ENCODE measurements at places on chromosomes 5 and 9.

DNA sequence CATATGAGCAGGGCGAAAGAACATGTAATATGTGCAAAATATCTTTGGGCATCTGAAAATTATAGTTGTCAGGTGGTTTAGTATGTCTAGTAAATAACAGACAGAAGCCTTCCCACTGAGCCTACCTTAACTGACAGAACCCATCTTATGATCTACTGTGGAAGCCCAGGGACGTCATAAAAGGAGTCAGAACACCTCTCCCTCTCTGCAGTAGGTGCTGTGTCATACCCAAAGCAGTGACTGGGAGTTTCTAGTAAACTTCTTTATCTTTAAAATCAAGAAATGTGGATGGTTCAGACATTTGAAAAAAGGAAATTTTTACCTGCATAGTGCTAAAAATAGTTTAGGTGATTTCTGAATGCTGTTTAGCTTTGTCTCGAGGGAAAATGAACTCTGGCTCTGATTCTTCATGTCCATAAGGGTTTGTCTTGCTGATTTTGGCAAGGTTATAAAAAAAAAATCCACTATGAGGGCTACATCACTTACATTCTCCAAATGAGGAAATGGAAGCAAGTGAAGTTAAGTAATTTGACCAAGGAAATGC, 104.0 kb downstream of the NUDT12 start:
- H3K36me3 ChIP-seq, result no peaks in the 10 kb centered on the region
- H3K27ac ChIP-seq, result no peak overlapping the region
- peaks cover 2% of the 10 kb centered on the region for H3K4me1 ChIP-seq

- no peak overlapping the region for H3K27ac ChIP-seq
- no peak overlapping the region for H3K4me3 ChIP-seq
- DNase-seq, result no peak
- H3K27me3 ChIP-seq, result no peaks in the 10 kb centered on the region
Measured at GRCh38 chr9:106613250-106613737, 249.7 kb upstream of the ZNF462 start.

- peak overlapping the region; percentile 64 for H3K4me3 ChIP-seq
- H3K27me3 ChIP-seq, result no peaks in the 10 kb centered on the region
- no peaks in the 10 kb centered on the region for H3K36me3 ChIP-seq
- DNase-seq, result no peak
Measured at GRCh38 chr5:172807766-172808311, 26.2 kb upstream of the ERGIC1 start.

DNA sequence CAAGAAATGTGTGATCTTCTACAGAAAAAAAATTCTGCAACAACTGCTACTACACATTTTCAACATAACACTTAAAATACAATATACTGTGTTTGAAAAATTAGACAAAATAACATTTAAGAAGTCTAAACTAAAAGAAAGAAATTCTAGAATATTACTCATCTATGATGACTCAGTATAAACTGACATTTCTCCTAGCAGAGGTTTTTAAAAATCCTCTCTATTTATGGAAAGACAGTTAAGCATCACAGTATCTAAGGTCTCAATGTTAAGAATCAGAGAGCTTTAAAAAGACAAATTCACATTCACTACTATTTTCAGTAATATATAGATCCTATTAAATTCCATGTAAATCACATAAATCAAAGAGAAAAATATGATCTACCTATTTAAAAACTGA, 61.3 kb downstream of the NR2F1-AS1 start:
- no peak overlapping the region for H3K27ac ChIP-seq
- no peaks in the 10 kb centered on the region for H3K4me1 ChIP-seq
- no peak overlapping the region for H3K4me3 ChIP-seq
- no peak for DNase-seq
- H3K27me3 ChIP-seq, result no peaks in the 10 kb centered on the region
- H3K36me3 ChIP-seq, result no peaks in the 10 kb centered on the region

DNA sequence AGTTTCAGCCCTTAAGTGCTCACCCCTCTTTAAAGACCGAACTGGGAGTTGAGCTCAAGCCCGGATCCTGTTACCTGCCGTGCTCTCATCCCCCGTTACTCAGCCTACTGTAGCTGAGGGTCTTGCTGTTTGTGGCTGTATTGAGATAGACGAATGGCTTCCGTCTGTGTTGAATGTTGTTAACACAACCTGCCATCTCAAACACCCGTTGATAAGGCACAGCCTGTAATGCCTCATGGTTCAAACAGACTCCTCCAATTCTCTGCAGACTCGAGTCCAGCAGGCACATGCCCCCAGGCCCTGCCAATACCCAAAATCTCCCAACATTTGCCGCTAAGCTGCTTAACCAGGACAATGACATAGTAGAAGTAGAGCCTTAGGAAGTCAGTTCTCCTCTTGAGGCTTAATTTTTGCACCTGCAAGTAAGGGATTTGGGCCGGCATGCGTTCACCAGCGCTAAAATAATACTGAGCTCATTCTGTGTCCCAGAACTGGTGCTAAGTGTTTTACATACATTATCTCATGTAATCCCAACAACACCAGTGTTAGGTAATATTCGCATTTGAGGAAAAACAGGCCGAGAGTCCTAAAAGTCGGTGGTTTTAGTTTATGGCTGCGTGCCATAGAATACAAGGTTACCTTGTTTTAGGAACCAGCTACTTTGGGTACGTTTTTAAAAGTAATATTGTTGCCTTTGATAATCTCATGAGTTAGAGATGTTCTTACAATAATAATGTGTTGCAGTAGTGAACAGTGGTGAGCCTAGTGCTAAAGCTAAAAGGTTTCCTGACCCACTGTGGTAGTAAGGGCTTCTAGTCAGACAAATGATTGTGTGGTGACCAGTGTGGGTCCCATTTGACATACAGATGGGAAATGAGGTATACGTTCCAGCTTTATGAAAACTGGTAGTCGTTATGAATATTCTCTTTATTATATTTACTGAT, 1.5 kb upstream of the RFX3 start:
- no peaks in the 10 kb centered on the region for H3K27me3 ChIP-seq
- H3K27ac ChIP-seq, result peak overlapping the region; percentile 99
- no peaks in the 10 kb centered on the region for H3K36me3 ChIP-seq

DNA sequence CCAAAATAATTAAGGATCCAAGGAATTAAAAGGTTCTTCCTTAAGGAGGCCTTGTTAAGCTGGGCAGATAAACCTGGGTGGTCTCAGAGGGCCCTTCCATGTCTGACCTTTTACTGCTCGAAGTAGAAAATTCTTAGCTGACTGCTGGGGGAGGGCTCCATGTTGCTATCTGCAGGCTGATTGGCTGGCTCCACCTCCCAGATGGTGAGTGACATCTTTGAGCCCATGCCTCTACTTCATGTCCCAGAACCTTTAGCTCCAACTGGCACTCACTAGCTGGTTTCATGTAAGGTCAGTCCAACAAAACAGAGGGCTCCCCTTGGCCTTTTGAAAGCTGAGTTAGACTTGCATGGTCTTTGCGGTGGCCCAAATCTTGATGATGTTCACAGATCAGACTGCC, 188.2 kb downstream of the PAX5 start:
- no peak for DNase-seq
- H3K36me3 ChIP-seq, result no peaks in the 10 kb centered on the region
- no peak overlapping the region for H3K4me3 ChIP-seq

- no peak for DNase-seq
- H3K27me3 ChIP-seq, result no peaks in the 10 kb centered on the region
- no peak overlapping the region for H3K27ac ChIP-seq
- H3K36me3 ChIP-seq, result peaks cover 48% of the 10 kb centered on the region
- no peak overlapping the region for H3K4me3 ChIP-seq
Measured at GRCh38 chr9:133838859-133839507, 100.8 kb upstream of the SARDH start.
